Stimulated activated naive CD8-positive, alpha-beta T cell treated with anti-CD3 and anti-CD28 coated beads, Interleukin-15, amount 100 ng/mL, for 72 hours (primary cell): ENCODE measurements at places on chromosomes 12 and 14.
A peak's percentile ranks its signal among the peaks of the same experiment; 100 is the strongest.

- no peak for DNase-seq
Observed at GRCh38 chr12:42161529-42161928, 16.9 kb upstream of the GXYLT1 start.

- peak; percentile 59 for DNase-seq
Observed at GRCh38 chr12:108635201-108635996, 1.7 kb upstream of the SELPLG start.

- DNase-seq: peak; percentile 35
Observed at GRCh38 chr12:120361506-120362208, 7.3 kb downstream of the MSI1 start.

- no peak for DNase-seq
Observed at GRCh38 chr12:107447336-107447735, 238.3 kb upstream of the PWP1 start.

- no peak for DNase-seq
Observed at GRCh38 chr12:100450735-100451134, 22.9 kb upstream of the NR1H4 start.

DNA sequence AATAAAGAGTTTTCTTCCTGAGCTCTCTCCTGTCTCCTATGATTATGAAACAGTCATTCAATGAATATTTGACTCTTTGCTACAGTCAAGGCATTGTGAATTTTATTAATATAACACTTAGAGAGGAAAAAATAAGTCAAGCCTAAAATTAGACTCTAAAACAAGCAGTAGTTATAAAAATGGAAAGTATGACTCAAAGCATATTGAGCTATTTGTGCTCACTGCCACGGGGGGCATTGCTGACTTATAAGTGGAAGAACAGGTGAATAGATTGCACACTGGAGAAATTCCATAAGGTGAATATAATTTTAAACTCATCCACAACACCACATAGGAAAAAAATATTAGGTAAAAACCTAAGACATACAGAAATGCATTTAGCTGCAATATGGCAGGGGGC, 87.7 kb upstream of the CCDC196 start:
- no peak for DNase-seq

DNA sequence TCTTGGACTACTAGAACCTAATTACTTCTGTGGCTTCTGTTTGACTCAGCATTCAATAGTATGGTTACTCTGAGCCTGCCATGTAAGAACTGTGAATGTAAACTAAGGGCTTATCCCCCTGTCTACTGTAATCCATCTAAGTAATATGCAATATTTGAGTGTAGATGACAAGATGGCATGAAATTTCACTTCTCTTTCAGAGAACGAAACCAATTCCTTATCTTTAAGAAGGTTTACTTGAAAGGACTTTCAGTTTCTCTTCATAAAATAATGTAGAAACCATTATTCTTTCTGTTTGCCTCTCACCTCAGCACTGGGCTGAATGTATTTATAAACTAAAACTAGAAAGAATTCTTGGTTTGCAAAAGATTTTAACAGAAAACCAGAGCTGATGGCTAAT, 60.4 kb upstream of the ARID2 start:
- no peak for DNase-seq

DNA sequence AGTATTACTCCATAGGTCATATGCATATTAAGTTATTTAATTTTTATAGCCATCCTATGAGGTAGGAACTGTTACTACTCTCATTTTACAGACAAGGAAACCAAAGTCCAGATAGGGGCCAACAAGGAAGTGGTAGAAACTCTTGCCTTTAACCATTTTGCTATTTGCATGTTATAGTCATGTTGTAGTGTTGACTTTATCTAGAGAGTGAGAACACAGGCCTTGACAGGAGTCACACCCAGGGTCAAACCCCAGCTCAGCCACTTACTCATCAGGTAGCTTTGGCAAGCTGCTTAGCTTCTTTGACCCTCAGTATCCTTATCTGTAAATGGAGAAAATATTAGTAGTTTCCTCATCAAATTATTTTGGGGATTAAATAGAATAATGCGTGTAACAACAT, 156.2 kb downstream of the CAND1 start:
- DNase-seq: no peak

GRCh38 chr12:95633732-95634465, 82.6 kb upstream of the USP44 start:
- DNase-seq: no peak

DNA sequence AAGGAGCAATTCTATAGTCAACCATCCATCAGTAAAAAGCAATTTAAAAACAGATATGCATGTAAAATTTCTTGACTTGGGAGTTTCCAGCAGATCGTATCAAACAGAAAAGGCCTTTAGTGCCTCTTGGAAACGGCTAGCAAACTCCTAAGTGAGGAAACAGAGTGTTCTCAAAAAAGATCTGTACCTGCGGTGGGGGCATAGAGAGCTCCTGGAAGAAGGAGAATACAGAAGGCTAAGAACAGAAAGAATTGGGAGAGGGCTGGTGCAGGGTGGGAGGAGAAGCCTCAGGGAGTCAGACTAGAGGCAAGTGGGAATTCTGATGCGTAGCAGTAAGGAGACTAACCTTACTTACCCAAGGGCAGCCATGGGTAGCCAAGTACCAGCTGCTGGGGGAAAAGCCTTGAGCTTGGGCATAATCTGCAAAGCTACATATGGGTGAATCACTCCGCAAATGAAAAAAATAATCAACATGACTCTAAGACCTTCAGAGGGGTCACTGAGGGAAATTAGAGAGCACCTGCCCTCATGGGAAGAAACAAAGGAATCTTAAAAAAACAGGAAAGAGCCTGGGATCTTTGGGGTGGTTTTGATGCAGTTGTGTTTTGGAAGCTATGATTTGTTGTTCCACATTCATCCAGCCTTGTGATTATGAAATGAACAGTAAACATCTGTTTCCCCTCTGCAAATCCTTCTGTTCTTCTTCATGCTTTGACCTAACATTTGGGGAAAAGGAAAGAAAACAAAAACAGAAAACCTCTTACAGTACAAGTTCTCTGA, 10.4 kb downstream of the RHOJ start:
- DNase-seq: no peak

DNA sequence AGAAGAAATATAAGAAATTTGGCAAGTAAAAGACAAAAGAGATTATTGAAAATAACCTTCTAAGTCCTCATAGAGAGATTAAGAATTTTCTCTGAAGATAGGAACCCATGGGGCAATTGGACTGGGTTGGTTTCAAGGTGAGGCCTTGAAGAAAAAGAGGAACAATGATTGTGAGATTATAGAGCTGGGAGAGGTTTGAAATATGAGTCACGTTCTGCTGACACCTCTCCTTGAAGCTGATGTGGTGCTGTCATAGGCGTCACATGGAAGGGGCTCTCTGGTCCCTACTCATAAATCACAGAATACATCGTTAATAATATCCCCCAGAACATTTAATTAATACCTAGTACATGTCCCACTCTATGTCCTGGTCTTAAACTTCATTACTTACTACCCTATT, 227.6 kb upstream of the PDE3A start:
- no peak for DNase-seq

GRCh38 chr14:90674043-90674670, 142.1 kb downstream of the TTC7B start:
- DNase-seq: no peak

GRCh38 chr12:48813465-48814261, 4.6 kb upstream of the CACNB3 start:
- DNase-seq: no peak

- no peak for DNase-seq
Observed at GRCh38 chr12:54388237-54389133, 4.0 kb upstream of the ZNF385A start.

- DNase-seq: no peak
Observed at GRCh38 chr14:55092341-55092740, 36.7 kb upstream of the LGALS3 start.
